ENCODE measurements at places on chromosomes 6 and 20. TPM values are rescaled to one million over a fixed set of nuclear protein-coding genes. Genes with fewer than 3 reads are reported as not detected.

DEFB125 gene
- total RNA-seq, result not detected

SS18L1 gene
- total RNA-seq, result 12.5 TPM

GRCh38 chr6:110537208-110538123, 61.1 kb upstream of the SLC22A16 start:
- DNase-seq, result no peak

GRCh38 chr6:169035385-169036240, 218.0 kb downstream of the THBS2 start:
- DNase-seq, result no peak

DNA sequence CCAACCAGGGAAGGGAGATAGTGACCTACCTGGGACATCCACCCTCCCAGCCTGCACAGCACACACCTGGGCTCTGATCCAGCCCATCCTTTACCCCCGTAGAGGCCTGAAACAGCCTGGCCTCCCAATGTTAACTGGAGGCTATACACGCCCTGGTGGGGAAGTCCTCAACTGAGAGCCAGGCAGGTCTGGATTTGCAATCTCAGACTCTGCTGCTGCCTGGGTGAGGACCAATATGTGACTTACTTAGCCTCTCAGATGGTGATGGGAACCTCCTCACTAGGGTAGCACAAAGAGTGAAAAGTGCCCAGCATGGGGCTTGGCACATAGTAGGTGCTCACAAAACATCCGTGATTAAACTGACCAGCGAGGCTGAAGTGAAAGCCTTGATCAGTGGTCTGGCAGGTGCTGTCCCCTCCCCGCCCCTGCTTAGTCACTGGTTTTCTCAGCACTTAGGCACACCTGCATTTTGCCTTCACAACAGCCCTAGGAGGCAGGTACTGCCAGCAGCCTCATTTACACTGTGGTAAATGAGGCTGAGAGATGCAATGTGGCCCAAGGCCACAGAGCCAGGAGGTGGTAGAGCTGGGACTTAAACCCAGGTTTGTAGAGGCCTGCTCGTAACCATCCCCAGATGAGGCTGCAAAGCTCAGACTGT, 12.4 kb downstream of the PEDS1 start:
- no peak for DNase-seq

- DNase-seq, result no peak
Observed at GRCh38 chr6:119174085-119174445, 95.6 kb upstream of the FAM184A start.

- DNase-seq, result no peak
Observed at GRCh38 chr6:163733061-163733460, 318.5 kb downstream of the QKI start.

DNA sequence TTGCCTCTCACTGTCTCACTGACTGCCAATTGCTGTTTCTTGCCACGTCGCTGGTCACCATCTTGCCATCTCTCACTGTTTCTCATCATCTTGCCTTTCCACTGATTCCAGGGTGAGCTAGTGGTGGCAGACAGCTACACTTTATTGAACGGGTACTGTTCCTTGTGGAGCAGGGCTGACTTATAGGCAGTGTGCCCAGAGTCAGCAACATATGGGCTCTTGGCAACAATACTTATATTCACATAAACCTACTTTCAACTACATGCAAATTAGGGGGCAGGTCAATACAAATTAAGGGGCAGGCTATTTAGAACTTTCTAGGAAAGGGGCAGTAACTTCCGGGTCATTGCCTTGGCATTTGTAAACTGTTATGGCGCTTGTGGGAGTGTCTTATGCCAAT, 186.2 kb upstream of the SYNDIG1 start:
- DNase-seq, result no peak

- no peak for DNase-seq
Observed at GRCh38 chr6:33217681-33218080, 9.4 kb downstream of the RING1 start.

Measured in adrenal gland (tissue), 19 donors.